Colonic mucosa (tissue), 4 donors: ENCODE measurements at places on chromosomes 6 and 20. TPM values are rescaled to one million over a fixed set of nuclear protein-coding genes. Genes with fewer than 3 reads are reported as not detected.

- H3K4me1 ChIP-seq = no peaks in the 10 kb centered on the region
- H3K4me3 ChIP-seq = no peak overlapping the region
- H3K36me3 ChIP-seq = no peaks in the 10 kb centered on the region
- no peak for DNase-seq
These were observed 750.5 kb downstream of the FRK start for GRCh38 chr6:115310156-115310555.

GRCh38 chr6:163533443-163533842 is 118.9 kb downstream of the QKI start:
- H3K27me3 ChIP-seq = no peaks in the 10 kb centered on the region
- H3K27ac ChIP-seq = no peak overlapping the region
- no peak for DNase-seq

GRCh38 chr6:166997768-166998255 is 1.4 kb upstream of the CEP43 start:
- no peaks in the 10 kb centered on the region for H3K36me3 ChIP-seq
- peak; percentile 78 for DNase-seq
- no peaks in the 10 kb centered on the region for H3K27me3 ChIP-seq
- peak overlapping the region; percentile 98 for H3K4me3 ChIP-seq
- H3K4me1 ChIP-seq = peaks cover 7% of the 10 kb centered on the region

- peak within 1 kb of the TSS; percentile 70 for H3K27ac ChIP-seq
- H3K36me3 ChIP-seq = no peaks in the 10 kb centered on the region
- peaks cover 23% of the 10 kb centered on the region for H3K4me1 ChIP-seq
- DNase-seq = peak; percentile 67
These were observed at the start of gene SAMD10 for GRCh38 chr20:63979557-63980316. Gene SAMD10, minus strand, starts transcription at chr20:63979642. Its CDS starts 175 bp downstream, at chr20:63979467.

DNA sequence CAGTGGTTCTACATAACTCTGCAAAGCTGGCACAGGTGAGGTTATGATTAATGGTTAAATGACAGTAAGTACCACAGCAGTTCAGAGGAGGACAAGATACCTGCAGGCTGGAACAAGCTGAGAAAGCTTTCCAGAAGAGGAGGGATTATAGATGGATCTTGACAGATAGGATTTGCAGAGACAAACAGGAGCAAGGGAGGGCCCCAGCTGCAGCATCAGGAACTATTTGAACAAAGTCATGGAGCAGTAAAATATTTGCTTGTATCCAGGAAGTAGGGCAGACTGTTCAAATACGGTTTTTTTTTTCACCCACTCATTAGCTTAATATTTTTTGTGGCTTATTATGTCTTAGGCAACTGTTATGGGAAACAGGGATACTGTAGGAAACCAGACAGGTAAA is 144.4 kb upstream of the MAN1A1 start:
- H3K27me3 ChIP-seq = no peaks in the 10 kb centered on the region
- H3K4me1 ChIP-seq = no peaks in the 10 kb centered on the region
- peak overlapping the region; percentile 24 for H3K27ac ChIP-seq
- H3K36me3 ChIP-seq = no peaks in the 10 kb centered on the region

DNA sequence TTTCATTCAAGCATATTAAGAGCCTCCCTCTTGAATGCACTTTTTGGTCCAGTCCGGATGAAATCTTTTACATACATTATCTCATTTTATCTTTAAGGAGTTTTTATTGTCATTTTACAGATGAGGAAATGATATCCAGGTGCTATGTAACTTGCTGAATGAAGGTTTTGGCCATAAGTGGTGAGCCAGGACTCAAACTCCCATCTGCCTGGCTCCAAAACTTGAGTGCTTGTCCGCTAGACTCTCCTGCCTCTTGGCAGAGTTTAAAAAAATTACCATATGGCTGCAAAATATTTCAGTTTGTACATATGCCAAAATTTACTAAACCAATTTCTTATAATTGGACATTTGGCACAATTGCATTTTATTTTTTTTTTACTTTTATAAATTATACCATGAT is 12.2 kb downstream of the PDRG1 start:
- no peaks in the 10 kb centered on the region for H3K27me3 ChIP-seq
- H3K36me3 ChIP-seq = no peaks in the 10 kb centered on the region
- DNase-seq = no peak
- H3K27ac ChIP-seq = no peak overlapping the region
- H3K4me3 ChIP-seq = no peak overlapping the region

- no peak for DNase-seq
- H3K27ac ChIP-seq = no peak overlapping the region
- no peaks in the 10 kb centered on the region for H3K4me1 ChIP-seq
- no peaks in the 10 kb centered on the region for H3K36me3 ChIP-seq
These were observed 61.3 kb upstream of the CARMIL1 start for GRCh38 chr6:25217829-25218228.

DNA sequence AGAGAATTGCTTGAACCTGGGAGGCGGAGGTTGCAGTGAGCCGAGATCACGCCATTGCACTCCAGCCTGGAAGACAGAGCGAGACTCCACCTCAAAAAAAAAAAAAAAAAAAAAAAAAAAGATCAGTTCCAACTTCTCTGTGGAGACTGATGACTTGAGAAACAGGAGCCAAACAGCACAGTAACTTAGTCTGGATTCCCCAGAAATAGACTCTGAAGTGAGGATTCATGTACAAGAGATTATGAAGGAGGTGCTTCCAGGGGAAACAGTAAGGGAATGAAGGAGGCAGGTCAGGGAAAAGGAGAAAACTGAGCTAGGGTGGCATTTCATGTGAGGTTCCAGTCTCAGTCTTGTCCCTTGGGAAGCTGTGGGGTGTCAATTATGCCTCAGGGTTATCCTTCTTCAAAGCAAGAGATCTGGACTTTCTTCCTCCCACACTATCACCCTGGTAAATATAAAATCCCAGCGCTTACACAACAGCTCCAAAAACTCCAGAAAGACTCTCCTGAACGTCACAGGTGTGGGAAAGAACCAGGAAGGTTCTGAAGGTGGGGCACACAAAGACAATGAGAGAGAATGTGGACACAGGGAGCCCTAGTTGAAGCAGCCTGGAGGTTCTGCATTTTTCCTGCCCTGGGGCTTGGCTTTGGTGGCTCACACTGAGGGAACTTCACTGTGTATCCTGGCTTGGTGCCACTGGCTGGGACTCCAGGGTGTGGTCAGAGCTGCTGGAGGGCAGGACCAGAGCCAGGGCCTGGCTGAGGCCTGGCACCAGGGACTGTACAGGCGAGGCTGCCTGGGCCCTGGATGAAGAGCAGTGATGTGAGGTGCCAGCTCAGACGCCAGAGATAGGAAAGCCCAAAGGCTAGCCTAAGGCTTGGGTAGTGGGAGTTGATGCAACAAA is 46.8 kb downstream of the PCNA start:
- no peak overlapping the region for H3K4me3 ChIP-seq
- no peaks in the 10 kb centered on the region for H3K36me3 ChIP-seq
- no peaks in the 10 kb centered on the region for H3K27me3 ChIP-seq
- H3K27ac ChIP-seq = peak overlapping the region; percentile 81
- DNase-seq = peak; percentile 96
- H3K4me1 ChIP-seq = peaks cover 14% of the 10 kb centered on the region

- no peaks in the 10 kb centered on the region for H3K4me1 ChIP-seq
- H3K4me3 ChIP-seq = no peak overlapping the region
- peaks cover 7% of the 10 kb centered on the region for H3K27me3 ChIP-seq
- H3K36me3 ChIP-seq = no peaks in the 10 kb centered on the region
- peak; percentile 74 for DNase-seq
These were observed 5.1 kb upstream of the ADAM33 start for GRCh38 chr20:3686867-3687321.

DNA sequence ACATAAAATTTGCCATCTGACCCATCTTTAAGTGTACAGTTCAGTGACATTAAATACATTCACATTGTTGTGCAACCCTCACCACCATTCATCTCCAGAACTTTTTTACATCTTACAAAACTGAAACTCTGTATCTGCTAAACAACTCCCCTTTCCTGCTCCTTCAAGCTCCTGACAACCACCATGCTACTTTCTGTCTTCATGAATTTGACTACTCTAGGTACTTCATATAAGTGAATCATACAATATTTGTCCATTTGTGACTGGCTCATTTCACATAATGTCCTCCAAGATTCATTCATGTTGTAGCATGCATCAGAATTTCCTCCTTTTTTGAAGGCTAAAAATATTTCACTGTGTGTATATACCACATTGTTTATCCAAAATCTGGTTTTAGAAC is 86.9 kb upstream of the SMLR1 start:
- H3K4me3 ChIP-seq = no peak overlapping the region
- H3K27me3 ChIP-seq = no peaks in the 10 kb centered on the region
- H3K4me1 ChIP-seq = no peaks in the 10 kb centered on the region
- H3K27ac ChIP-seq = no peak overlapping the region

DNA sequence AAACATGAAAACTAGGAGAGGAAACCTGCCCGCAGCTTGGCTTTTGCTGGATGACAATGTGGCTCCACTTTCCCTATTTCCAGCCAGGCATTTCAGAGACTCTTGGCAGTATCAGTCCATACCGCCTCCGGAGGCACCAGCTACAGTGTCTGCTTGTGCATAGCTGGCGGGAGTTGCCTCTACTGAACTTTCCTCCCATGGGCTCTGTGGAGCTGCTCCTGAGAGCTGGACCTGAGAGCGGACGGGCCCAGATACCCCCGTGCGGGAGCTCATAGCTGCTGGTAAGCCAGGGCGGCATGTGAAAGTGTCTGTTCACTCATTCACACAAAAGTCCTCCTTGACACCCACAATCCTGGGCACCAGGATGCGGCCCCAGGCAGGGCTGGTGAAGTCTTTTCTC is 130.3 kb upstream of the PMEPA1 start:
- H3K4me3 ChIP-seq = no peak overlapping the region
- H3K4me1 ChIP-seq = no peaks in the 10 kb centered on the region
- DNase-seq = no peak
- H3K27ac ChIP-seq = no peak overlapping the region
- no peaks in the 10 kb centered on the region for H3K36me3 ChIP-seq

DNA sequence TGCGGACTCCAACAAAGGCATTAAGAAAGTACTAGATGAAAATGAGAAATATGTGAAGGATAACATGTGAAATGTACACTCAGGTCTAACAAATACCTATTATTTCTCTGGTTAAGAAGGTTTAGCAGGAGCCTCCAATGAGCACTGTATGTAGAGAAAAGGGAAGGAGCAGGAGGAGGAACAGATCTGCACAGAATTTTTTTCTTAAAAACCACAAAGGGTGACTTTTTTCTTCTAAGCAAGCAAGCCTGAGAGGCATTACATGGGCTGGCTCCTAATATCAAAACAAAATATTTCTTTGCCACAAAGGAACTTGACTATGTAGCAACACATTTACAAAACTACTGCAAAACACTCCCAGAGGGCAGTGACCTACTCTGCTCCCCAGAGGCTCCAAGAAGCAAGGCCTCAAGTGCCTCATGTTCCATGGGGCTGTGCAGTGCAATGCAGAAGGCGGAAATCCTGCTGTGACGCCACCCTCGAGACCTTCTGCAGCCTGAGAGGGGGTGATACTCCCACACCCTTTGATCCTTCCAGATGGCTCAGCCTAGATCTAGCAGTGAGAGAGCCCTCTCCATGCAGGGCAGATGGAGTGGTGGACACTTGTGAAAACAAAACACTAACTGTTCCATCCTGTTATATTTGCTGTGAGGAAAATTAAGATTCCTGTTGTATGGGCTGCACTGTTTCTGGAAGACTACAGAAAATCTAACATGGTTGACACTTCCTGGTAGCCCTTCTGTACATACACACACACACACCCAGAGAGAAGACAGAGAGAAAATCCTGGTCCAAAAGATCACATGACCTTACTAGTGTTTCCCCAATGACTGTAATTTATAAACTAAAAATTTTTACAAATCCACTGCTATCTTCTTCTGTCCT is 36.0 kb upstream of the SMIM29 start:
- H3K36me3 ChIP-seq = no peaks in the 10 kb centered on the region
- no peak overlapping the region for H3K4me3 ChIP-seq
- DNase-seq = peak; percentile 26

NMBR gene
- not detected for total RNA-seq

DEFB124 gene
- total RNA-seq = not detected

TTLL9 gene
- not detected for total RNA-seq

CST2 gene
- total RNA-seq = not detected

SLC22A16 gene
- total RNA-seq = 1.1 TPM

EHMT2 gene
- total RNA-seq = 28.4 TPM

LY6G6D gene
- total RNA-seq = not detected
